ENCODE measurements at places on chromosomes 5 and 9.

GRCh38 chr9:127197186-127197860, 67.3 kb upstream of the GARNL3 start:
- no peak for DNase-seq

GRCh38 chr9:3478549-3478953, 47.2 kb downstream of the RFX3 start:
- no peak for DNase-seq

DNA sequence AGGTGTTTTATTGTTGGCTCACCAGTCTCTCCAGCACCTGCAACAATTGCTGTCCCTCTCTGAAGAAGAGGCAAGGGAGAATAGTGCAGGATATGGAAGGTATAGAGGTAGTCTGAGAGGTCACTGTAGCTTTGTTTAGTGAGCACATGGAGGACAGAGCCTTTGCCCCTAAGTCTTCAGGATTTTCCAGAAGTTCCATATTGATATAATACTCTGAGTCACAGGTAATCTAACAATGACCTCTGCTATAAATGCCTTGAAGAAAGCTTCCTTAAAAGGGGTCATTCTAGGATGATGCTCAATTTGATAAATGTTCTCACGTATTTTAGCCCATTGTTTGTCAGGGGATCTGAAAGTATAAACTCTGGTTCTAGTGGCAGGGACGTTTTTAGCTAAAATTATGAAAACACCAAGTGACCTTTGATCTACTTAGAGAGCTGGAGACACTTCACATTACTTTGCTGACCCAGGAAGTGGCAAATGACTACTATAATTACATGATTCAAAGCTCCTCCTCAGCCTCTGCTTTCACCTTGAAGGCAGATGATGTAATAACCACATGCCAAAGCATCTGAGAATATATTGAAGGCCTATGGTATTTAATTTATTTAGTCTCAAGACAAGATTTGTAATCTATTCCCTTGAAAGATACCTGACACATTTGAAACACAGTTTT, 366.9 kb upstream of the NUDT12 start:
- no peak for DNase-seq

DNA sequence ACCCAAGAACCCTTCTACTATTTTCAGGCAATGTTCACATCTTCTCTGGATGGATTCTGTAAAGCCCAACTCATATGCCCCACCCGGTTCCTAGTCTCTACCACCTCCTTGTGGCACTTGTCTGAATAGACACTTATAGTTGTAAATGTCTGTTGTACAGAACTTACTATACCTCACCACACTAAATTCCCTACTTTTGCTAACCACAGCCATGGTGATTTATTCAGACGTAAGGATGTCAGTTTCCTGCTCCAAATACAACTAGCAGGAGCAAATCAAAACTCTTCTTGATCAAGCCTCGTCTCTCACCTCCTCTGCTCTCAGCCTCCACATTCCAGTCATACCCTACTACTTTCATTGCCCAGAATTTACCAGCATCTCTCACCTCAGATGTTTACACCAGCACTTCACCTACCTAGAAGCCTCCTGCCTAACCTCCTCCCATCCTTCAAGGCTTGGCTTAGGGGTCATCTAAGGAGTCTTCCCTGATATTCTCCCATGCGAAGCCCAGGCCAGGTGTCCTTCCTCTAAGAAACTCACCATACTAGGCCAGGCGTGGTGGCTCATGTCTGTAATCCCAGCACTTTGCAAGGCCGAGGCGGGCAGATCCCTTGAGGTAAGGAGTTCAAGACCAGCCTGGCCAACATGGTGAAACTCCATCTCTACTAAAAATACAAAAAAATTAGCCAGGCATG, 75.5 kb downstream of the MAPKAP1 start:
- DNase-seq = peak; percentile 60

GRCh38 chr5:154523104-154523503, 45.1 kb upstream of the HAND1 start:
- no peak for DNase-seq

- DNase-seq = no peak
Measured at GRCh38 chr5:79898611-79899010, 92.5 kb downstream of the MTX3 start.

DNA sequence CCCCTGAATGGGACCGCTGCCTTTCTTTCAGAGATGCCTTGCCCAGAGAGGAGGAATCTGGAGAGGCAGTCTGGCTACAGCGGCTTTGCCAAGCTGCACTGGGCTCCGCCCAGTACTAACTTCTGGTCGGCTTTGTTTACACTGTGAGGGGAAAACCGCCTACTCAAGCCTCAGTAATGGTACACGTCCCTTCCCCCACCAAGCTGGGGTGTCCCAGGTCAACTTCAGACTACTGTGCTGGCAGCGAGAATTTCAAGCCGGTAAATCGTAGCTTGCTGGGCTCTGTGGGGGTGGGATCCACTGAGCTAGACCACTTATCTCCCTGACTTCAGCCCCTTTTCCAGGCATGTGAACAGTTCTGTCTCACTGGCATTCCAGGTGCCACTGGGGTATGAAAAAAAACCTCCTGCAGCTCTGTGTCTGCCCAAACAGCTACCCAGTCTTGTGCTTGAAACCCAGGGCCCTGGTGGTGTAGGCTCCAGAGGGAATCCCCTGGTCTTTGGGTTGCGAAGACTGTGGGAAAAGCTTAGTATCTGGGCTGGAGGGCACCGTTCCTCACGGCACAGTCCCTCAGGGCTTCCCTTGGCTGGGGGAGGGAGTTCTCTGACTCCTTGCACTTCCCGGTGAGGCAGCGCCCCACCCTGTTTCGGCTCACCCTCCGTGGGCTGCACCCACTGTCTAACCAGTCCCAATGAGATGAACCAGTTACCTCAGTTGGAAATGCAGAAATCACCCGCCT, 171.2 kb downstream of the CWC27 start:
- DNase-seq = peak; percentile 8

GRCh38 chr9:4400731-4401130, 89.5 kb upstream of the SLC1A1 start:
- DNase-seq = no peak

GRCh38 chr5:143168921-143169810, 234.3 kb downstream of the NR3C1 start:
- no peak for DNase-seq

DNA sequence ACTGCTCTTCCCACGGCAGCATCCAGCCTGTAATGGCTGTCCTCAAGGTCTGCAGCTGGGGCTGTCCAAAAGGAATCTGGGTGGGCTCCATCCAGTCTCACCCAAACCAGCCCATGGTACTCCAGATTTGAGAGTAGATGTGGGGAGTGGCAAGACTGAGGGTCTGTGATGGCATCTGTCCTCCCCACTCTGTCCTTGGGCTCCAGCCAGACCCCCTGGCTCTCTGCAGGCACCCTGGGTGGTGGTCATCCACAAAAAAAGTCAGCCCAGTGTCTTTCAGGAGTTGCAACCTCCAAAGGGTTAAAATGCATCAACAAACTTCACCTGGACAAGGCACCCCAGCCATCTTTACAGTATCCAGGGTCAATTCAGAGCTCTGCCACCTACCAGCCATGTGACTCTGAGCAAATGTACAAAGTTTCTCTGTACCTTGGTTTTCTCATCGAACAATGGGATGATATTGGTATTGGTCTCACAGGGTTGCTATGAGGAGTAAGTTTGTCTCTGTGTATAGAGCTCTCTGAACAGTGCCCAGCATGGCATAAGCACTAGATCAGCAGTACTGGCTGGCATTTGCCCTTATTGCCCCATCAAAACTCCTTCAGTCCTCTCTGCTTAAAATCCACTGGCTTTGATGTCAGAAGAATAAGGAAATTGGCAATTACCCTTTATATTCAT, 7.3 kb upstream of the S1PR3 start:
- DNase-seq = no peak

GRCh38 chr9:112140936-112141335, 34.2 kb downstream of the SUSD1 start:
- DNase-seq = no peak

DNA sequence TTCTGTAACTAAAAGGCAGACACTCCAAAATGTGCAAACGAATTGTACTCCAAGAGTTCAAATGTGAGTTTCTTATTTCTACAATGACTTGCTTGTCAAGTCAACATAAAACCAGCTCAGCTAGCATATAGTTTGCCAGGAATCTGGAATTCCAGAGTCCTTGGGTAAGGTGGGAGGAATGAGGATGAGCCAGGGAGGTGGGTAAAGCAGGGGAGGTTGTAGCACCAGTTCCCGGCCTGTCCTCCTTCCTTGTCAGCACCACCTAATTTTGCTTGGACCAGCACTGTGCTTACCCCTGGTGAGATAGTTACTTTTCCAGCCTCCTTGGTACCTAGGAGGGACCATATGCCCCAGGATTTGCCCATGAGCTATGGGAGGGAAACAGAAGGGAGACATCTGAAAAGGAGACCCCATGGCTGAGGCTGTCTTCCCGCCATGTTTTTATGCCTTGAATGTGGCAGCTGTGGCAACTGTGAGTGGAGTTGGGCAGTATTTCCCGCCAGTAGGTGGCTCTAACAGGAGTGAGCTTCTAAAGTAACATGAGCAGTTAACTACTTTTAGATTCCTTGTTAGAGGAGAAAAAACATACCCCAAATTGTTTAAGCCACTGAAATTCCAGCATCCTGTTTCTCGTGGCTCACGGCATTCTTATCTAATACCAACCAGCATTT, 302.5 kb downstream of the TENT4A start:
- peak; percentile 8 for DNase-seq

DNA sequence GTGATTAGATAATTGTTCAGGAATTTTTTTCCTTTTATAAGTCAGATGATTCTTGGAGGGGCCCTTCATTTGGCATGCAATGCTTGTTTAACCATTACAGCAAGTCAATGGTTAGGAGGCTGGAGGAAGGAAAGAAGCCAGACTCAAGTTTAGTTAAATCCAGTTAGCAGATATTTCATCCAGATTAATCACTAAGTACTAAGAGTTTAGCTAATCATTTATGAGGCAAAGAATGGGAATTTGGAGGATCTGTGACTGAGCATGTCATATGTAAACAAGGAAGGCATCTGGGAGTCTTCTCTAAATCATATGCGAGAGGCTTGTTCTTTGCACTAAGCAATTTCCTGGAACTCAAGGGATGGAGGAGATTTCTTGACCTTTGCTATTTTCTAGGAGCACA, 145.3 kb upstream of the SGCD start:
- DNase-seq = no peak

DNA sequence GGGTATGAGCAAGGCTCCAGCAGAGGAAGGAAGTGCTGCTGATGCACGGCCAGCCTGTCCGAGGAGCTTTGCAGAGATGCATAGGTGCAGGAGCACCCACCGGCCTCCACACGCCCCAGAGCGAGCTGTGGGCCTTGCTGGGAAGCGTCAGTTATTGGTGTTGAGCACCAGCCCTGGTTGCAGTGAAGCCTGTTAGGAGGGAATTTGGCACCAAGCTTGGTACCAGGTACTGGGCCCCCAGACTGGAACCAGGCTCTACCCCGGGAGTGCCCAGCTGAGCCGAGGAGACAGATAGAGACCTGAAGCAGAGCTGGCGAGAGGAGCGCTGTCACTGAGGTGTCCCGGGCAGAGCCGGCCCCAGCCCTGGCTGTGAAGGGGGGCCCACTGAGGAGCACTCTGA, 5.2 kb downstream of the TCF7 start:
- DNase-seq = no peak

- no peak for DNase-seq
Measured at GRCh38 chr5:158022837-158023236, 163.9 kb upstream of the CLINT1 start.

GRCh38 chr9:20646656-20647055, 24.4 kb upstream of the MLLT3 start:
- no peak for DNase-seq

GRCh38 chr5:127814588-127814973, 111.4 kb downstream of the CCDC192 start:
- no peak for DNase-seq

- no peak for DNase-seq
Measured at GRCh38 chr5:137113161-137113560, 386.0 kb downstream of the SPOCK1 start.

- no peak for DNase-seq
Measured at GRCh38 chr9:112752334-112753125, 2.0 kb downstream of the SNX30 start.

DNA sequence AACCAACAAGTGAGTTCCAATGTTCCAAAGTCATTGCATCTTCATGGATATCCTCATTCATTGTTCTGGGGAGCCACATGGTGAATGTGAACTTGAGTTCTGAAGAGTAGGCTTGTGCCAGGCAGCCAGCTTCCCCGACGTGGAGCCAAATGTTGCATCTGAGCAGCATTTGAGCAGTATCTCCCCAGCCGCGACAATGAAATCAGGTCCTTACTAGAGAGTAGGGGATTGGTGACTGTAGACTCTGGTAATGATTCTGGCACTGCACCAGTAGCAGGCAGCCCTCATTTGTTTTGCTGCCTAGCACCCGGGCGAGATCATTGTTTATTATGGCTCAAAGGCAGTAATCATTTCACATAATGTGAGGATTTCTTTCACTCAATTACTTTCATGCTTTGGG, 451.4 kb upstream of the C9orf72 start:
- DNase-seq = no peak

DNA sequence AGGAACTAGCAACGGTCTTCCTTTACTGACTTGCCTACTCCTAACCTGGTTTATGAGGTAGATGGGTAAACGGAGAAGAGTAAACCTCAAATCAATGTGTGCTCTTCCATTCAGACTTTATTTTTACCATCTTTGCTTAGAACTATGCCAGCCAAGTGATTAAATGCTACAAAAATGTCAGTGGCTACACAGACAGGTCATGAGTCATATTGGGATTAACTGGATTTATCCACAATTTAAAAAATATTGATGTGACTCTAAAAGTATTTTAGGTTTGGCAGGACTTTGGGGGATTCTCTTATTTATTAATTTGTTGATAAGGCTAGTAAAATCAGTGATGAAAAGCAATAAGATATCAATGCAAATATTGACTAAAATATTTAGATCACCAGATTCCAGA, 275.0 kb downstream of the PLK2 start:
- no peak for DNase-seq

GRCh38 chr9:3848445-3849114, 322.8 kb upstream of the RFX3 start:
- peak; percentile 10 for DNase-seq

GRCh38 chr5:52861368-52861767, 73.7 kb downstream of the ITGA1 start:
- DNase-seq = no peak

GRCh38 chr9:107489687-107490605, at the start of gene KLF4:
Gene KLF4 (minus strand): TSS chr9:107489769. CDS start chr9:107489172, 597 bp downstream.
- DNase-seq = peak; percentile 92

DNA sequence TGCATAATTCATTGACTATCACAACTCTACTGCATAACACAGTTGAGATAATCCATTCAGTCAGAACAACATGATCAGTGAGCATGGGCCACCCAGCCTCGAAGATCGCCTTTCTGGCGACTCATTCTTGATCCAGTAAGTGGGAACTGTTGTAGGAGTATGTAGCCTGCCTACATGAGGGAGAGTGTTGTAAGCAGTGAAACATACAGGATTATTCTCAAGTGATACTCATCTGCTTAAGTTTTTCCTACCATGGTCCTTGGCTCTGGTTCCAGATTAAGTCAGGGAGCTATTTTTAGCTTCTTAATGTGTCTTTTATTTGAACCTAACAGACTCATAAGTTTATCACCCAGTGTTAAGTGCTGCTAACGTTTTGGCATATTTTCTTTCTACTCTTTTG, 44.0 kb downstream of the TNPO1 start:
- no peak for DNase-seq

GRCh38 chr5:172668594-172669071, 27.6 kb downstream of the NEURL1B start:
- DNase-seq = no peak

- no peak for DNase-seq
Measured at GRCh38 chr5:59008816-59009473, 426.1 kb downstream of the RAB3C start.
